ENCODE measurements at places on chromosomes 12 and 14. TPM values are rescaled to one million over a fixed set of nuclear protein-coding genes. Genes with fewer than 3 reads are reported as not detected.

DNA sequence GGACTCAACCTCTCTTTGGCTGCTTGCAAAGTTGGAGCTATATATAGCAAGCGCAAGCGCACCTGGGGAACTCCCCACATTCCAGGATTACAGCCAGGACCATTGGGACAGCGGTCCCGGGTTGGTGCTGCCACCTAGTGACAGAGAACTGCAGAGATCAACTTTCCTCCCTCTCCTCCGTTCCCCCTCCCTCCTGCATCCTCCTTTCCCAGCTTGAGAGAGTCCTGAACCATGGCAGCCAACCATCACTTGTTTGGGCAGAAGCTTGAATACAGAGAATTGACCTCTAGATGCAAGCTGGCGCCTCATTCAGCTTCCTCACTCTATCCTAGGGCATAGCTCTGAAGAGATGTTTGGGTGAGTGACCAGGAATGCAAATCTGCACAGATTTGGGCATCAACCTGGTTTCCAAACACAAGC, 17.4 kb upstream of the FLVCR2 start:
- peak; percentile 64 for DNase-seq

DNA sequence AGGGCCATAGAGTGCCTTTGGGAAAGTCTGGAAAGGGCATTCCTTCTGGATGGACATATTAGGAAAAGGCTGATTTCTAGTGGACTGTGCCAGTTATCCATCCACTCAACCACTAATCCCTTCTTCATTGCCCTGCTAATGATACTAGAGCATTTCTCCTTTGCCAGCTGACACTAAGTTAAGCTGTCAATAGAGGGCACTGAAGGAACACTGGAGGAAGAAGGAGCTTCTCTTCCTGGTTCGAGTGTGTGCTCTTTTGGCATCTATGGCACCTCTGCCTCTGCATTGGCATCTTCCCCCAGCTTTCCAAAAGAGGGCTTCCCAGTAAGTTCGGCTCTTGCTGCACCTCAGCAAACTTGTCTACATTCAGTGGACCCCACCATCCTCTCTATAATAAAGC, 165.4 kb downstream of the DERA start:
- DNase-seq: peak; percentile 20

DNA sequence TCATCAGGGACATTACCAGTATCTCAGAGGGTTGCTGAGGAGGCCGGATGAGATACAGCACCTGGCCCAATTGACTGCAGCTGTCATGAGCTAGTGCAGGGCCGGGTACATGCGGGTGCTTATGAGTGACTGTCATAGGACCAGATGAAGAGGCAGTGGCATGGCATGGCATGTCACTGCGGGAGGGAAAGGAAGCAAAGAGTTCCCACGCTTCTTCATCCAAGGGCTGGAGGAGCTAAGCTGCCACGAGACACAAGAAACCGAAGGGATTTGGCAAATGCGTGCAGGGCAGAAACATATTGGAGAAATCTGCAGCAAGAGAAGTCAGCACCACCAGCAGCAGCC, 10.7 kb upstream of the GPX2 start:
- DNase-seq: no peak

DNA sequence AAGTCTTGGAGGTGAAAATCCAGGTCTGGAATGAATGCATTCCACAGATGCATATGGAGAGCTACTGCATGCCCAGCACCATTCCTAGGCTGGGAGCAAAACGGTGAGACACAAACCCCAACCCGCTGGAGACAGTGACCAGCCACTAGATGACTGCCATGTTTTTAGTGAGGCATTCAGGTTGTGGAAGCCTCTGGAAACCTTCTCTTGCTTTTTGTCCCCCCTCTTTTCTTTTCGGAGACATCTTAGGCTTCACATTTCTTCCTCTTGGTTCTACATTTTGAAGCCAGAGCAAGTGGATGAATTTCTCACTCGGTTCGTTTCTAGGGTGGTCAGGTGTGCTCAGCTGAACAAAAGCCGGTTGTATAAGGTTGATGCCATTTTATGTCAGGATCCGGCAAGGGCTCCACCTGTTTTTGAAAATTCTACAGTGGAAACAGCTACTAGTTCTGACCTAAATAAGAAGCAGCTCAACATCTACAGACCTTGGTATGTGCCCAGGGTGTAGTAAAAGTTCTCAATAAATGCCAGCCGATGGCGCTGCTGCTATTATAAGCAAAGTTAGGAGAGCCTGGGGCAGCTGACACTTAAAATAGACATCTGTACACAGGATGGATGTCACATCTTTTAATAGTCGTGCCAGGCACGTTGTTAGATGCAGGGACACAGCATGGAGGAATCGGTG, 1.8 kb upstream of the ZNF839 start:
- DNase-seq: no peak

DNA sequence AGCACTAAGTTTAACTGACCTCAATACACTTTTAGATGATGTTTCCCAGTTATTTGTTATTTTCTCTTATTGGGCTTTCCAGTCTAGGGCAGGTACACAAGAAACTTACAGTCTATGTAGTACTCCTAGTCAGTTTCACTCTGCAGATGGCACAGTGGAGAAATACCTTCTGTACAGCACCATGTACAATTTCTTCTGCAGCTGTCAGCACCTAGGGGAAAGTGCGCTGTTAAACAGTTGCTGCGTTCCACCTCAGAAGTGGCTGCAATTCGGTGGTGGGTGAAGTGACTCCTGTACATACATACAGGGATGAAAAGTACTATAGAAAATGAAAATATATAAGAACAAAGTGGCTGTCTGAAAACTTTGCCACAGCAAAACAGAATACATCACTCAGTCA, 48.3 kb downstream of the NOVA1 start:
- DNase-seq: no peak

DNA sequence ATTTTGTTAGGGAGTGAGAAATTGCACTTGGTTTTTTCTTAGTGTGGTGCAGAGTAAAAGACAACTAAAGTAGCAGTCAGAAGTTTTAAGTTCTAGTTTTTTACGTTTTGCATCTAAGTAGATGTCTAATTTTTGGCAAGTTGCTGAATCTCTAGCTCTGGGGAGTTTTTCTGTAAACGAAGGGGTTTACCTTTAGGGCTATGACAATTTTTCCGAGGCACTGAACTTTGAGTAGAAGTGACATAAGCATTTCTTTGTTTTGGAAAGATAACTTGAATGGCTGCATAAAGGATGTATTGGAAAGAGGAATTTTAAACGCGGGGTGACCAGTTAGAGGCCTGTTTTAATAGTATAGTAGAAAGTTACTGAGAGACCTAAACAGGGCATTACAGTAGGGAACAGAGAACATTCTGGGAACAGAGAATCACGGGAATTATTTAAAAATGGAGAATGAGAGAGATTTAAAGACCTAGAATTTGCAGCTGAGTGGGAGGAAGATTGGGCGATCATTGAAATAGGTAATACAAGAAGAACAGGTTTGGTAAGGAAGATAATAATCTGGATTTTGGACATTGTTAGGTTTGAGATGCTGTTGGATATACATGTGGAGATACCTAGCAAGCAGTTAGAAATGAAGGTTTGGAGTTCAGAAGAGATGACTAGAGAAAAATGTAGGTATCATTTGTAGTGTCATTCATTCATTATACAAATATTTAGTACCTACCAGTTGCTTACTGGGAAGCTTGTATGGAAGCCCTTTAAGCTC, 1.2 kb downstream of the ZNF410 start:
- no peak for DNase-seq

- peak; percentile 96 for DNase-seq
These were observed 408.5 kb downstream of the ZFP36L1 start for GRCh38 chr14:68384335-68384734.

DNA sequence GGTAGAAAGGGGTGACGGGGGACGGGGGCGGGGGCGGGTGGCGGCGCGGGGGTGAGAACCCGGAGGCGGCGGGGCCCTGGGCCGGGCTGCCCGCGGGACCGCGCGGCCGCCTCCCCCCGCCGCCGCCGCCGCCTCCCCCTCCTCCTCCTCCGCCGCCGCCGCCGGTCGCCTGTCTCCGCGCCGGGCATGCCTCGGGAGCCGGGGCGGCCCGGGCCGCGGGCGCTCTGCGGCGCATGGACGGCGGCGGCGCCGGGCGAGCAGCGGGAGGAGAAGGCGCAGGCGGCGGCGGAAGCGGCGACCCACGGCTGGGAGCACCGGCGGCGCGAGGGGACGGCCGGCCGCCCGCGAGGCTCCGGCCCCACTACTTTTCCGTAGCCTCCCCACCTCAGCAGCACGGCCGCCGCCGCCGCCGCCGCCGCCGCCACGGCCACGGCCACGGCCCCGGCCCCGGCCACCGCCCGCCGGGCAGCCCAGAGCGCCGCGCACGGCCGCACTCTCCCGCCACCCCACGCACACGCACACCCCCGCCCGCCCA, at the start of gene NPAS3:
Gene NPAS3 (plus strand): TSS at position 161 of the 535 bp plus-strand sequence.
- no peak for DNase-seq

DNA sequence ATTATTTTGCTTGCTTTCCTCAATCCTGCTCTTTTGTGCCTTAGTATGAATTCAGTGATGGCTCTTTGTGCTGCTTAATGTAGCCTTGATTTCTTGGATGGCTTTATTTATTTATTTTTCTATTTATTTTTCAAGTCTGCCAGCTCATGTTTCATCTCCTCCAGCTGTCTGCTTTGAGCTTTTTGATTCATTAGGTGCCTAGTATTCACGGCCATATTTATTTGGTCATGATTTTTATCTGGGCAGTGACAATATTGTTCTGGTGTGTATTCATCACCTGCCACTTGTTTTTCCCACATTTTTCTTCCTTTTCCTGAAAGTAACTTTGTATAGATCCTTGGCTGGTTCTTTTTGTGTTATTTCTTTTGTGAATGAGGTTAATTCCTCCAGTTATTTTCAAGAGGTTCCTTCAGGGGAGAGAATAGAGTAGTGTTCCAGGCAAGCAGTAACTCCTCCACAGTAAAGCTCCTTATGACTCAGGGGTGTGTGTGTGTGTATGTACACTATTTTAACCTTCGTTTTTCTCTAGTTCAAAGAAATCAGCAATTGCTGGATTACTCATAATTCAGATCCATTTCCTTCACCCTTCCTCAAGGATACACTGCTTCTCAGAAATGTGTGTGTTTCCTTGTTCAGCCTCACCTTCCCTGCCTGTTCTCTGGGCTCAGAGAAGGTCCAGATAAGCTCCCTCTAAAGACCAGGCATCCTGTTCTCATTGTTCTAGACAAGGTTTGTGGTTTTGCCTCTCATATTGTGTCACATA, 51.6 kb upstream of the PMCH start:
- no peak for DNase-seq

Gene PDE6H
- polyA plus RNA-seq: not detected

Gene NRIP2
- 0.19 TPM for polyA plus RNA-seq

Gene RBP5
- polyA plus RNA-seq: not detected
